ENCODE measurements at places on chromosomes 6 and 20.

DNA sequence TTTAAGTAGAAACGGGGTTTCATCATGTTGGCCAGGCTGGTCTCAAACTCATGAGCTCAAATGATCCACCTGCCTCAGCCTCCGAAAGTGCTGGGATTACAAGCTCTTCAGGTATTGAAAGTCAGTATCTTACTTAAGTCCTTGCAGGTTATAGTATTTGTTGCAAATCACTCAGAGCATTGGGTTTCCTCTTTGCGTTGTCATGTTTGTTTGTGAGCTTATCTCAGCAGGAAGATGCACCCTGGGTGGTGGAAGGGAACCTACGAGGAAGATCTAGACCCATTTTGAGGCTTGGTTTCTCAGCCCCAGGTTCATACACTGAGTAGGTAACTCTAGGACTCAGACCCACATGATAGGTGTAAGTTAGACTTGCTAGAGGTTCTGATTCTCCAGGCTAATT lies 18.6 kb downstream of the MYH7B start:
- no peak for DNase-seq

DNA sequence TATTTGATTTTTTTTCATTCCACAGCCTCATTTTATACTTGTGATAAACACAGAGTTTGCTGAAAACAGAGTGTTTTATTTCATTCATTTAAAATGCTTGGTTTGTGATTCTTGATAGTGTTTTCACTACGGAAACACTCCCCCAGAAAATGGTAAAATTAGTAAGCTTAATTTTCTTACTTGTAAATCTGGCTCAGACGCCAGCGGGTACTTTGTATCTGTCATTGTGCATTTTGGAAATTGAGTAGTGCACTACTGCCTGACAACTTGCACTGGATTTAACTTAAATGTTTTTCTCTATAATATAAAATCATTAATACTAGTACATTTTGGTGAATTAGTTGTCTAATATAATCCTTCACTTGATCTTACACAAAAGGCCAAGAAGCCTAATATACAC lies 37.0 kb upstream of the HINT3 start:
- no peak for DNase-seq

DNA sequence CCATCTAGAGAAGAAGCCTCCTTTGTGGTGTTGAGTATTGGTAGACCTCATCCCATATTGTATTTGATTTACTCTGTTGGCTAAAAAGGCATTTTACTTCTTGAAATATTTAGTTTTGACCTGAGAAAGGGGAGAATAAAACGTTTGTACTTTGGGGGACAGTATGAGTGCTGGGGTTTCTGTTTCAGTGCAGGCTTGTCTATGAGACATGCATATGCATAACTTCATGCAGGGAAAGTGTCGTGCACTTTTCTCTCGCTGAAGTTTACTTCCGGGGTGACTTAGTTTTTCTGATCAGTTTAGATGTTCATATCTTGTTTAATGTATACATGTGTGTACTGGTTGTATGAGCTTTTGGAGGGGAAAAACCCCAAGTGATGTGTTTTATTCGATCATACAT lies 59.5 kb downstream of the UTRN start:
- DNase-seq: peak; percentile 24

DNA sequence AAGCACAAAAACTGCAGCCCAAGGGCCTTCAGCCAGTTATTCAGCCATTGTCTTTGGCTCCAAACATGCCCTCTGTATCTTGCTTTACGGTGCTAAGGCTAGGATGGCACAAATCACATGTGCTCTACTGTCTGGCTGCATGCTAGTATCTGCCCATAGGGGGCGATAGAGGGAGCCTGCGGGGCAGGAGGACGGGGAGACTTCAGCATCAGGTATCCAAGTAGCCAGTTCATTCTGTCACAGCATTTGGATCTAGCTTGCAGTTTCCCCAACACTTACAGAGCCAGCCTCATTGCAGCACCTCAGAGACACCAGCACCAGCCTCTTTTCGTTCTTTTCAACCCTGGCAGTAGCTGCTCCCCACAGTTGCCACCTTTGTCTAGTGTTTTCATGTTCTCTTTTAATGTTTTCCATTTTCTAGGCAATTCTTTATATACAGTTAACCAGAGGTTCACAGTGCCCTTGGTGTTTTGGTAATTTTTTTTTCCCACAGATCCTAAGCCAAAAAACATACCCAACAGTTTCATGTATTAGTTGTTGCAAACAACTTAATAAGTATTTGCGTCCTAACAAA lies 705.9 kb downstream of the PTPRT start:
- DNase-seq: no peak

GRCh38 chr20:3382836-3383235 lies 24.6 kb downstream of the DNAAF9 start:
- DNase-seq: no peak

- DNase-seq: peak; percentile 33
These were observed 9.9 kb downstream of the CYP21A2 start for GRCh38 chr6:32047855-32048766.

GRCh38 chr20:48975955-48976354 lies 54.4 kb downstream of the ARFGEF2 start:
- DNase-seq: no peak

DNA sequence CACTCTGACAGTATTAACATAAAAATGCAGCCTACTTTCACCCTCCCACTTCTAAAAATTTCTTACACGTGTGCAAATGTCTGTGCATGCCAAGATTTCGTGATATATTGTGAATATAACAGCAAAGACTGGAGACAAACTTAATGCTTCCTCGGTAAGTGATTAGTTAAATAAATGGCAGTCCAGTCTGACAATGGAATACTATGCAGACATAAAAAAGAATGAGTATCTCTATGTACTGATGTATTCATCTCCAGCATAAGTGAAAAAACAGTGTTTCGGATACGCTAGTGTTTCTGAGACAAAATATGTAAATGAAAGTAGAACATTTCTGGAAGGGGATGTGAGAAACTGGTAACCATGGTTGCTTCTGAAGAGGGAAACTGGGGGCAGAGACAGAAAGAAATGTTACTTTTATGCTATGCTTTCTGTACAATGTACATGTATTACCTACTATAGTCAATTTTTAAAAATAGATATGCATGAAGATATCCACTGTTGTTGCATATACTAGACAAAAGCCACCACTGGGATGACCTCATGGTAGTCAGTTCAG lies 7.0 kb downstream of the SLC22A23 start:
- DNase-seq: no peak

- DNase-seq: no peak
These were observed 88.2 kb downstream of the FOXF2 start for GRCh38 chr6:1477432-1478090.

GRCh38 chr6:82364087-82365015 lies 734 bp downstream of the TPBG start:
- no peak for DNase-seq

DNA sequence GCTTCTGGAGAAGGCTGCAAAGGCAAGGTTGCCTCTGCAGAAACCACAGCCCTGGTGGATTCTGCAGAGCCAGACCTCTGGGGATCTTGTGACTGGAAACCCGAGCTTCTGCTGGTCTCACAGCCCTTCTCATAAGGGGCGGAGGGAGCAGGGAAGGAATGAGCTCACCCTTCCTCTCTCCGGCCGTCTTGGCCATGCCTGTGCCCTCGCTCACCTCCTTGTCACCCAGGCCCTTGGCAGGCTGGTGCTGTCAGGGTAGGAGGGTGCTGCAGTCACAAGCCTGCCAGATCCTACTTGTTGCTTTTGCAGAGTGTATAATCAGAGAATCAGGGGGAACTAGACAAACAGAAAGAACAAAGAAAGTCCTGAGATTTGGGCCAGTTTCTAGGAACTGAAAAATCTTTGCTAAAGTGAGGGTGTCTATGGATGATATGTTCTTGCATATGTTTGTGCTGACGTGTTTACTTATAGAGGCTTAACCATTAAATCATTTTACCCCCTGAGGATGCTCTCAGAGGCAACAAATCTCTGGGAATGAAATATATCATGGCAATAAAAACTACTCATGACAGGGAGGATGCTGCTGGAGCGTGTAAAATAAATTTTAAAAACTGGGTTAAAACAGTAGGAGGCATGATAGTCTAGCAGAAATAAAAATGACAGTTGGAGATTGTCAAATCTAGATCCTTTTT lies 244.9 kb upstream of the SOX4 start:
- no peak for DNase-seq

GRCh38 chr6:7770601-7771000 lies 44.7 kb downstream of the BMP6 start:
- no peak for DNase-seq

DNA sequence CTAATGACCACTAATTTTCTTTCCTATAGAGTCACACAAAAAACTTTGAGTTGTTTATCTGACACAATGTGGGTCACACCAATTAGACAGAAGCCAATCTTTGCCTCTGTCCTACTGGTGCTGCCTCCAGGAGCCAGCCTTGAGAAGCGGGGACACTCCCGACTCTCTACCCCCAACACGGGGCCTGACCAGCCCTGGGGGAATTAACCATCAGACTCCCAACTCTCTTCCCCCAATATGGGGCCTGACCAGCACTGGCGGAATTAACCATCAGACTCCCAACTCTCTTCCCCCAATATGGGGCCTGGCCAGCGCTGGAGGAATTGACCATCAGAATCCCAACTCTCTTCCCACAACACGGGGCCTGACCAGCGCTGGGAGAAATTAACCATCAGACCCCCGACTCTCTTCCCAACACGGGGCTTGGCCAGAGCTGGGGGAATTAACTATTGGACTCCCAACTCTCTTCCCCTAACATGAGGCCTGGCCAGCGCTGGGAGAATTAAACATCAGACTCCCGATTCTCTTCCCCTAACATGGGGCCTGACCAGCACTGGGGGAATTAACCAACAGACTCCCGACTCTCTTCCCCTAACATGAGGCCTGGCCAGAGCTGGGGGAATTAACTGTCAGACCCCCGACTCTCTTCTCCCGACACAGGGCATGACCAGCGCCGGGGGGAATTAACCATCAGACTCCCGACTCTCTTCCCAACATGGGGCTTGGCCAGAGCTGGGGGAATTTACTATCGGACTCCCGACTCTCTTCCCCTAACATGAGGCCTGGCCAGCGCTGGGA lies 12.5 kb downstream of the CST7 start:
- DNase-seq: no peak

- DNase-seq: no peak
These were observed 32.8 kb upstream of the GMPR start for GRCh38 chr6:16205377-16206144.

All from stimulated activated CD4-positive, alpha-beta T cell treated with anti-CD3 and anti-CD28 coated beads, Interleukin-15, amount 100 ng/mL, for 48 hours (primary cell).